ENCODE measurements at places on chromosomes 7 and 10.

GRCh38 chr10:69957886-69958555 lies 94.6 kb upstream of the MACROH2A2 start:
- peak; percentile 51 for DNase-seq

DNA sequence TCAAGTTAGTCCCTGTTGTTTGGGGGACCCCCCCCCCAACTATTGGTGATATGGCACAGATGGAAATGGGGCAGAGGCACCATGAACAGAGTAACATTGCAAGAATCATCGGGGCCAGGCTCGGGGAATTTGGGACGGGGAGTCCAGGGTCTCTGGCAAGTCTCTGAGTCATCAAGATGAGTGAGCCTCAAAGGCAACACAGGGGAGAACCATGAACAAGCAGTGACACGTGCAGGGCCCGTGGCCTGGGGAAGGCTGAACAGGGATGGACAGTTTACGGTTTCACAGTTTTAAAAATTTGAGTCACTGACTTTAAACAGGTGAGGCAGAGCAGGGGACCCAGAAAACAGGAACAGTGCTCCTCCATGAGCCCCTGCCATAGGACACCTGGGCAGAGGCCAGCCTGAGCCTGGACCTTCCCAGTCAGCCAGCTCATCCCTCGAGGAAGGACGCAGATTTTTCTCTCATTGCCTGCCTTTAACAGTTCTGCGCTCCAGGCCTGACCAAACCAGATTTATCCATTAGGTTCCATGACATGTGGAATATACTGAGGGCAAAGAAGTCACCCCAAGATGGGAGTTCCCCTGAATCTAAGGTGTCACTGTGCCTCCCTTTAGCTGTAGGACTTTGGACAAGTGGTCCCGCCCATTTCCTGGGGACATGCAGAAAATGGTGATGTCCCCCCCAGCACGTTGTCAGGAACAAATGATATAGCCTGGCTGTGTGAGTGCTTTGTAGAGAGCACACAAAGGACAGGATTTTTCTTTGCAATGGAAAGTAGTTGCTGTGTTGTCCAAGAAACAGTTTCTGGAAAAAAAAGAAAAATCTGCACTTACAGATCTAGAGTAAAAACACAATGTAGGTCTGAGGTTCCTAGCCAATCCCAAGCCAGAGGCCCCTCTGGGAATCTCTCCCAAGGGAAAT lies 23.8 kb downstream of the CHST15 start:
- peak; percentile 62 for DNase-seq

DNA sequence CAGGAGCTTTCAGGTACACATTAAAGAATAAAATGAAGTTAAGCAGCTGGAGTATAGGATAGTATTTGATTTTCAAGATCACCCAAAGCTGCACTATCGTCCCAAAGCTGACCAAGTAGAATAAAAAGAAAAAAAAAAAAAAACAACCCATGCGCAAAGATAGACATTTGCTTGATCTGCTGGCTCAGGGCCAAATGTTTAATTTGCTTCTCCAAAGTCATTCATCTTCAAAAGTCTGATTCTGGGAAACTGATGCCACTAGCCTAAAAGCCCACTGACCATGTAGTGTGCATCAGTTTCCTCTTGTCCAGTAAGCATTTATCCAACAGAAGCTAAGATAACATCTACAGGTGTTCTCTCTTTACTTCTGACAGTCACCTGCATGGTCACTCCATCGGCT lies 14.5 kb downstream of the MEST start:
- no peak for DNase-seq

DNA sequence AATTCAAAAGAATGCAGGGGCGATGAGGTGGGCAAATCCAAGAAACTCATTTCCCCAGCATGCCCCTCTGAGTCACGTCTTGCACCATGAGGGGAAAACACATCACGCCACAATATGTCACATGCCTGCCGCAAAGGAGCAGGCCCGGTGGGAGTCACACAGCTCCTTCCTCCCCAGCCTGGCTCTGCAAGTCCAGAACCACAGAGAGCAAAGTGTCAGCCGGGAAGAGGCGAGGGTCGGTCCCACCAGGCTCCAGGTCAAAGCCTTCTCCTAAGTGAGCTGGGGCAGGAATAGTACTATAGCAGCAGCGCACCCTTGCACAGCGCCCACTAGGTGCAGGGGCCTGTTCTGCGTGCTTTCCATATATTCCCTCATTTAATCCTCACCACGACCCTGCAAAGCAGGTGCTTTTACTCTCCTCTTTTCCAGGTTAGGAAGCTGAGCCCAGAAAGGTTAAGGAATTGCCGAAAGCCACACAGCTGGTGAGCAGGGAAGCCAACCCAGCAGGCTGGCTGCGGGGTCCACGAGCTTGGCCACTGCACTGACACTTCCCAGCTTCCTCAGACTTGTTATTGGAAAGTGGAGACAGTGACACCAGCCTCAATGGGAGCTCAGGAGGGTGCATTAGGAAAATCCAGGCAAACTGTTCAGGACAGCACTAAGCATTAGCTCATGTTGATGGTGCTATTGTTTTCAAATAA lies 94.0 kb upstream of the ZMIZ1 start:
- DNase-seq, result peak; percentile 59

DNA sequence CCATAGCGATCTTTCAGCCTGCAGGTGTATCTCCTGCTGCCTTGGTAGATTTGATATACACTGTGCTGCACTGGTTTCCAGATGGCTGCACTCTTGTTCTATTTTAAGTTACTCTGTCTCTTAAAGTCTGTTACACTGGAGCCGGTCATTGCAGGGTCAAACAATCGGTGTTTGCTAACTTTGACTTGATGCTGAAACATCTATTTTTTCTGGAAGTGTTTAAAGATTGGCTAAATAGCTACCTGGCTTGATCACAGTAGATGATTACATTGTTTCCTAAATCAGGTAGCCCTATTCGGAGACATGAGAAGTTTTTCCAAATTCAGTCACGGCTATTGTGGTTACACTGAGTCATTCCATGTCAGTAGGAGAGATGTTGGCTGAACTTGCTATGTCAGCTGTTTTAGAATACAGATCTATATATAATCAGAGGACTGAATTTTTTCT lies 574.8 kb downstream of the ETV1 start:
- DNase-seq, result peak; percentile 61

GRCh38 chr7:73567846-73568685 lies 10.3 kb downstream of the TBL2 start:
- DNase-seq, result no peak

Measured in foreskin keratinocyte (primary cell).